Epithelial cell of alveolus of lung (primary cell): ENCODE measurements at places on chromosomes 6 and 20. TPM values are rescaled to one million over a fixed set of nuclear protein-coding genes. Genes with fewer than 3 reads are reported as not detected.

Gene GNMT
- total RNA-seq = not detected in 2 replicates

Gene CALHM4
- not detected in 2 replicates for total RNA-seq

Gene DPPA5
- total RNA-seq = not detected in 2 replicates

Gene SCRT2
- not detected in 2 replicates for total RNA-seq

Gene CD93
- 5.6 and 8.6 TPM in 2 replicates for total RNA-seq

Gene KIAA0408
- total RNA-seq = 1.6 and 2.2 TPM in 2 replicates
